CD4-positive, alpha-beta T cell treated with Interleukin-10 for 1 hour (primary cell): ENCODE measurements at places on chromosomes 16 and 17.

- DNase-seq = no peak
Observed at GRCh38 chr17:50952013-50952412, 85.9 kb upstream of the TOB1 start.

- peak; percentile 62 for DNase-seq
Observed at GRCh38 chr16:68069511-68070248, 15.5 kb upstream of the NFATC3 start.

DNA sequence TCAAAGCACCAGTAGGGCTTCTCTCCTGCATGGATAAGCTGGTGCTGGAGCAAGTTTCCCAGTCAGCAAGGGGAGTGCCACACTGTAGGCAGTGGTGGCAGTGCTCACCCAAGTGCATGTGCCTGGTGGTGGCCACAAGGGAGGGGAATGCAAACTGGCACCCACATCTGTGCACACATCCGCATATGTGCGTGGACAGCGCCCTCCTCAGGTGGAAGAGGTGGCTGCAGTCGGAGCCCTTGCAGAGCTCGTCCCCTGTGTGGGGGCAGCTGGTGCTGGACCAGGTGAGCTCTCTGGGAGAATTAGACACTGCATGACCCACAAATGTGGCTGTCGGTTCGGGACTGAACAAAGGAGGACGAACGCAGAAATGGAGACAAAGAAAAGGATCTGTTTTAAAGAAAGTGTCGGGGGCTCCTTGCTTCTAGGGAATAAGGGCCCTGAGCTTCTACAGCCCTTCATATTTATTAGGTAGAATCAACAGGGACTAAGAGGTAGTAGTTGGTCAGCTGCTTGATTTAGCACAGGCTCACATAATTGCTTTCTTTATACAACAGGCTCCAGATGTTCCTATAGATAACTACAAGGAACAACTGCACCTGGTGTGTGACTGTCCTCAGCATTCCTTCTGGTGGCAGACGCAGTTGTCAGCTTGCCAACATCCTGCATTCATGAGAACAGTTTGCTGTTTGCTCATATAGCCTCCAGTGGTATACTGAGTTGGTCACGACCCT is 5.3 kb upstream of the ZNF689 start:
- DNase-seq = peak; percentile 73

DNA sequence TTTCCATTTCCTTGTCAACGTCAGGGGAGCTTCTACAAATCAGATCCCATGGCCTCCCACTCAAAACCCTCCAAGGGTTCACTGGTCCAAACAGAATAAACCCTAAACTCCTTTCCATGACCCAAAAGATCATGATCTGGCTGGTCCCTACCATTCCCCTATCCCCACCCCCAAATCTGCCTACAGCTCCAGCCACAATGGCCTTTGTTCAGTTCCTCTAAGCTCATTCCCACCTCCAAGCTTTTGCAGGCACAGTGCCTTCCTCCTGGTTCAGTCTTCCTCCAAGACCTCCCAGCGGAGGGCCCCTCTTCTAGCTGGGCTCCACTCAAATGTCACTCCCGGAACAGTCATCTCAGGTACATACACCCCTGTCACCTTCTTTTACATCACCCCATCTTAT is 2.0 kb downstream of the GPRC5B start:
- DNase-seq = no peak

GRCh38 chr17:68792042-68792685 is 163.0 kb downstream of the ABCA8 start:
- DNase-seq = no peak

- DNase-seq = no peak
Observed at GRCh38 chr17:38984666-38985065, 17.5 kb upstream of the FBXO47 start.

DNA sequence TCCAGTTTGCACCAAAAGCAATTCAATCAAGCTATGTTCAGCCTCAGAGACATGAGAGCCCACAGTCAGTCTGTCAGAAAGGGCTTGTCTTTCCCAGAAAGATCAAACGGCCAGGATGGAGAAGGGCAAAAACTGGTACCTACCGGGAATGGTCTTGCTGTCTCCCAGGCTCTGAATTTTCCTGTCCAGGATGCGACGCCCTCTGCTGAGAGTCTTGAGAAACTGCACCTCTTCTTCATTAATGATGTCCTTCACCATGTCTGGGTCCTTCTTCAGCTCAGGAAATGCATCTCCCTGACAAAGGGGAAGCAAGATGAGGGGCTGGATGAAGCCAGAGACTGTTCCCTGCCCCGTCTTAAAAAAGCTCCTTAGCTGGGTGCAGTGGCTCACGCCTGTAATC is 15.8 kb upstream of the EXOSC6 start:
- DNase-seq = peak; percentile 39

- no peak for DNase-seq
Observed at GRCh38 chr16:78443542-78444364, 344.3 kb downstream of the WWOX start.

- no peak for DNase-seq
Observed at GRCh38 chr16:88804552-88805339, 1.2 kb downstream of the CDT1 start.

- no peak for DNase-seq
Observed at GRCh38 chr17:81164371-81165245, 699 bp upstream of the PVALEF start.

DNA sequence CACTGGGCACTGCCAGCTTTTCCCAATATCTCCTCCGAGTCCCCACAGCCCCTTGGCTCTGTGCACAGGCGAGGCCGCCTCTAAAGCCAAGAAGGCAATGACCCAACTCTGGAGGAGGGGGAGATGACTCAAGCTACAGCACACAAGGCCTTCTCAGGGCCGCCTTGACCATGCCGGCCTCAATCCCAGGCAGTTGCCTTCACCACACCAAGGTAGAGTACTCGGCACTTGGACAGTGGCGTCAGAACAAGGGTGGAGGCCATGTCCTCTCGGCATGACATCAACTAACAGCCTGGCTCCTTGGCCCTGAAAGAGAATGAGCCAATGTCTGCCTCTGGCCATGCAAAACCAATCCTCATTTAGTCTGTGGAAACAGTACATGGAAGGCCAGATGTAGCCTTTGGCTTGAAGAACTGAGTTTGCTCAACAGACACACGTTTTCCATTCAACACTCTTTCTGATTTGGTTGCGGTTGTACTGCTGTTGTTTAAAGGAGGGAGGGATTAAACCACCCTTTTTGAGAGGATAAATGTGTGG is 139.6 kb downstream of the XYLT1 start:
- no peak for DNase-seq

DNA sequence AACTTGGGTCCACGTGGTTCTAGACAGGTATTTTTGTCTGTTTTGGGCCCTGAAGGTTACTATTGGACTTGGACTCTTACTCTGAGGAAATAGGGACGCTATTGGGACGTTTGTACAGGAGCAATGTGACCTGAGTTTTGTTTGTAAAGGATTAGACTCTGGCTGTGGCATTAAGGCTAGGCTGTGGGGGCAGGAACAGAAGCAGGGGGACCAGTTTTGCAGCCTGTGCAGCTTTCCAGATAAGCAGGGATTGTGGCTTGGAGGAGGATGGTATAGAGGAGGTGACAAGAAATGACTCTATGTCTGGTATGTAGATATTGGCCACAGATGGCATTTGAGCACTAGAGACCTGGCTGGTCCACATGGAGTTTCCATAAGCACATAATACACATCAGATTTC is 12.8 kb downstream of the NOD2 start:
- no peak for DNase-seq

GRCh38 chr16:11004351-11004750 is 60.0 kb downstream of the CLEC16A start:
- DNase-seq = no peak

- DNase-seq = peak; percentile 12
Observed at GRCh38 chr17:45782889-45783592, 1.1 kb upstream of the CRHR1 start.
